ENCODE measurements at places on chromosomes 7 and 10. TPM values are rescaled to one million over a fixed set of nuclear protein-coding genes. Genes with fewer than 3 reads are reported as not detected.

DNA sequence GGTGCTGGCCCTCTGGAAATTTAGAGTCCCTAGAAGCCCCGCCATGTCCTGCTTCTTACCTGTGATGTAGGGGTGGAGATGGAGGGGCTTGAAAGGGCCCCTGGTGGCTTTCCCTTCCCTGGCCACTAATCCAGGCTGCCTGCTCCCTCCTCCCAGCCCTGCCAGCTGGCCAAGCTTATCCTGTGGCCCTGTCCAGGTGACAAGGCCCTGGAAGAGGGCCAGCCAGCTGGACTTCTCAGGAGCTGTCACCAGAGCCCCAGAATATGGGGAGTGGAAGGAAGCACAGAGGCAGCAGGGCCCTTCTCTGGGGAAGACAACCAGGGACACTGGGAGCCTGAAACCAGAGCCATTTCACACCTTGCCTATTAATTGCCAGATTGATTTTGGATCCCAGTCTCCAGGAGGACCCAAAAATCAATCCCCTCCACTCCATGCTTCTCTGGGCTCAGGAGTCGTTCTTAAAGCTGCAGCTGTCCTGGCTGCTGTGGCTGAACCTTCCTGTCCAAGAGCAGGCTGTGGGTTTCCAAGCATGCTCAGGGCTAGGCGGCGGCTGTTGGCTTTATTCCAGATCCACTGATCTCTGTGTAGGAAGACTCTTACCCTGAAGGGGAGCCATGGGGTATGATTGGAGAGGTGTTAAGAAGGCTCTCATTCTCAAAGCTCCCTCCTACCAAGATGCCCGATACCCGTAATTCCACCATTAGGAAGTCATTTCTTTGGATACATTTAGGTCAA lies 52.6 kb upstream of the PCBD1 start:
- DNase-seq: no peak

OR2A14 gene
- not detected for polyA plus RNA-seq

HECW1 gene
- polyA plus RNA-seq: 8.3 TPM

CALML3 gene
- 0.03 TPM for polyA plus RNA-seq
